Caco-2 (cell line): ENCODE measurements at places on chromosomes 2 and 18.

DNA sequence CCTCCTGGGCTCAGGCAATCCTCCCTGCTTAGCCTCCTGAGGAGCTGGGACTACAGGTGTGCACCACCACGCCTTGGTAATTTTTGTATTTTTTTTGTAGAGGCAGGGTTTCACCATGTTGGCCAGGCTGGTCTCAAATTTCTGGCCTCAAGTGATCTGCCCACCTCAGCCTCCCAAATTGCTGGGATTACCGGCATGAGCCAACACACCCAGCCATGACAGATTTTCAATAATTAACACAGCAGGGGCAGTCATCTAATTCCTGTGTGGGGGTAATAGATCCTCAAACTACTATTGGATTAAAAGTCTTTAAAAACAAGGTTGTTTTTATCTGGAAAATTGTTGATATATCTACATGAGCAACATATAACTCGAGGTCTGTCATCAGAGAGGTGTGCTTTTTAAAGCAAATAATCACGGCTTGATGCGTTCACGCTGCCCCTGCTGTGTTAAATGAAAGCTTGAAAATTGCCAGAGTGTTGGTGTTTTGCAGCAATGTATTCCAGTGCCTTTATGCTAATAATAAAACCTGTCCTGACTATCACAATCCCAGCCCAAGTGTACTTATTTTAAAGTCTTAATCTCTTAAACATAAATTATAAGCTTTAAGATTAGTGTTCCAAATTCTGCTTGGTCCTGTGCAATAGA lies 35.6 kb upstream of the ASB1 start:
- no peaks in the 10 kb centered on the region for H3K27me3 ChIP-seq
- no peak overlapping the region for H3K4me3 ChIP-seq
- no peak overlapping the region for H3K27ac ChIP-seq
- no peaks in the 10 kb centered on the region for H3K36me3 ChIP-seq

GRCh38 chr2:235002198-235003095 lies 50.6 kb downstream of the SH3BP4 start:
- no peak for DNase-seq
- no peaks in the 10 kb centered on the region for H3K27me3 ChIP-seq
- H3K4me3 ChIP-seq = no peak overlapping the region
- no peaks in the 10 kb centered on the region for H3K36me3 ChIP-seq
- H3K27ac ChIP-seq = peak overlapping the region; percentile 52
- peaks cover 92% of the 10 kb centered on the region for H3K4me1 ChIP-seq

DNA sequence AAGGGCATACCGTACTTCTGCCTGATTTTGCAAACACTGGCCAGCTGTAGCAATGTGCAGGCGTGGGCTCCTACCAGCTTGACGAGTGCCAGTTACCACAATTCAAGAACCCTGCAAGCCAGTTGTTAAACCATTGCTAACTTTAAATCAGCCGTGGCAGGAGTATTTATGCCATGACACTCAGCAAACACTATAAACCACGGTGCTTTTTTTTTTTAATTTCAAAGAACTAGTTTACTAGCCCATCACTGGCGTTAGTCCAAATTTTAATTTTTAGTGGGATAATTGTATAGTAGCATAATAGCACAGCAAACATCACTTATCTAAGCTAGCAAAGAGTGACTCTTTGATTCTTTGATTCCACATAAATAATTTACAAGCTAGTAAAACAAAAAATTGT lies 111.1 kb downstream of the COL4A4 start:
- no peak for DNase-seq
- H3K4me3 ChIP-seq = no peak overlapping the region
- H3K27ac ChIP-seq = no peak overlapping the region
- H3K4me1 ChIP-seq = no peaks in the 10 kb centered on the region

- no peaks in the 10 kb centered on the region for H3K36me3 ChIP-seq
- H3K27me3 ChIP-seq = no peaks in the 10 kb centered on the region
- H3K4me1 ChIP-seq = no peaks in the 10 kb centered on the region
- no peak overlapping the region for H3K27ac ChIP-seq
These were observed 15.4 kb upstream of the MSGN1 start for GRCh38 chr2:17800693-17801458.

DNA sequence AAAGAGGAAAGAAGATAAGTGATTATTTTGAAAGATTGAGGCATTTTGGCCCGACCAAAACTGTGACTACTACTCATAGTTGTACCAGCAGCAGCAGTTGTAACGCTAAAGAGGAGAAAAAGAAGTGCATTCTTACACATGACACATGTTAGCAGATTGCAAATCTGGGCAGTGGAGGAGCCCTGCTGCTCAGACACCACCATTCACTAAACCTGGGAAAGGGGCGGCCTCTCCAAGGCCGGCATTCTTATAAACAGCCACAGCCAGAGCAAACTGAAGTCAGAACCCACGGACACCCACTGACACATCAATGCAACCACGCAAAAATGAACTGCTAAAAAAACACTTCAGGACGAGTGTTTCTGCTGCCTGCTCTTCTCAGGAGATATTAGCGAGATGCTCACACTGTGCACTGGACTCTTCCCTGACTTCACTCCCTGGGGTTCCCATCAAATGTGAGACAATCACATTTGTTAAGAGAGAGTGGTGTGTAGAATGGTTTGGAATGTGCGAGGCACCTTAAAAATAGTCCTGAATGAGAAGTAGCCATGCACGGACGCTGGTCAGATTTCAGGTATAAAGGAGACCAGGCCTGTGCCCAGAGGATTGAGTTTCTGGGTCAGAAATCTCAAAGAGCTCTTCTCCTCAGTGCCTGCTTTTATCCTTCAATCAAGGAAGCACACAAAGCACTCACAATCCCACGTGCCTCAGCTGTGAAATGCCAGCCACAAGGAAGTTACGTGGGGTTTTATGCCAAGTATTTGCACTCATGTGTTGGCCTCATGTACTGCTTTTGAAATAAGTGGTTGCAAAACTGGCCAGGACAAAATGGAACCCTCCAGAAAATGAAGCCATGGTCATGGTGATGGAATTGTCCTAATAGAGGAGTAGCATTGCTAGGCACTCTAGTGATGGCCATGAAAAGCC lies 83.4 kb downstream of the MTCL1 start:
- no peak for DNase-seq
- no peak overlapping the region for H3K27ac ChIP-seq
- H3K4me1 ChIP-seq = peaks cover 17% of the 10 kb centered on the region
- no peaks in the 10 kb centered on the region for H3K36me3 ChIP-seq
- H3K4me3 ChIP-seq = no peak overlapping the region
- no peaks in the 10 kb centered on the region; the same call in 1 of the 2 replicates for H3K27me3 ChIP-seq

DNA sequence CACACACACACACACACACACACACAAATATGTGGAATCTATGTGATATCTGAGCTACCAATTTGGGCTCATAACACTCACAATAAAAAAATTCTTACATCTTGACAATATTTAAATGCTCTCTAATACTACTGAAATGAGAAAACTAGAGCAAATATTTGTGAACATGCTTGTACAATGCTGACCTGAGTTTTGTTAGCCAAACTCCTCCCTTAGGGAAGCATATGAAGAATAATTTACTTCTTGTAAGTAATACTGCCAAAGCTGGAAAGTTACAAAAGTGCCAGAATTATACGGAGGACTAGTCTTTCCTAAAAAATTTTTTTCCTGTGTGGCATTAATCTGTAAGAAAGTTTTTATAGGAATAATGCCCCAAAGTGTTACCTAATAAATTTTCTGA lies 18.5 kb downstream of the MBD2 start:
- H3K4me3 ChIP-seq = no peak overlapping the region
- H3K4me1 ChIP-seq = no peaks in the 10 kb centered on the region
- H3K27ac ChIP-seq = no peak overlapping the region
- H3K36me3 ChIP-seq = no peaks in the 10 kb centered on the region
- DNase-seq = no peak
- H3K27me3 ChIP-seq = no peaks in the 10 kb centered on the region

- H3K27ac ChIP-seq = peak overlapping the region; percentile 87
- H3K27me3 ChIP-seq = no peaks in the 10 kb centered on the region
- H3K4me1 ChIP-seq = peaks cover 66% of the 10 kb centered on the region
These were observed 106.4 kb upstream of the UGP2 start for GRCh38 chr2:63735263-63735662.

DNA sequence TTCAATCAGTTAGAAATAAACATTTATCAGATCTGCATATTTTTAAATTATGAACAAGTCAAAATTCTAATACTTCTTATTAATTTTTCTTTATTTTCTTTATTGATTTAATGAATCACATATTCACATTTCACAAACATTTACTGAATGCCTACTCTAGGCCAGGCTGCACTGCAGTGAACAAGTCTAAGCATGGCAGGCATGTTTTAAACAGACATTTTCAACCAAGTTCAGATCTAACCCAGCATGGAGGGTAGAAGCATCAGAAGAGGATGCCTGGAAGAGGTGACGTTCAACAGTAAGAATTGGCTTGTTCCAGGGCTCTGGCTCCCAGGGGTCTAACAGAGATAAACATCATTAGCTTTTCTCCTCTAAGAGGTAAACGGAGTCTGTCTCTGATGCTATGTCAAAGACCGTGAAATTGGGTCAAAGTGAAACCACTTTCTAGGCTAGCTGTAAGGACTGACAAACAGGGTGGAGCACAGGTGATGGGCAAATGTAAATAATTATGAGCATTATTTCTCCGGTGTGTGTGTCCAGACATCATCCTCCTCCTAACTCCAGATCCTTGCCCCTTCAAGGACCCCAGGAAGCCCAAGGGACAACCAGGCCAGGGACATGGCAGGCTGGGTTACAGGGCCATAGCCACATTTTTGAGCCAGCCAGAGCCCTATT lies 50.6 kb downstream of the UNC50 start:
- no peaks in the 10 kb centered on the region for H3K36me3 ChIP-seq
- no peaks in the 10 kb centered on the region for H3K27me3 ChIP-seq
- DNase-seq = no peak
- no peak overlapping the region for H3K4me3 ChIP-seq
- no peaks in the 10 kb centered on the region for H3K4me1 ChIP-seq
